ENCODE measurements at places on chromosomes 7 and 10.

GRCh38 chr10:3961082-3961481 lies 176.1 kb upstream of the KLF6 start:
- peak; percentile 38 for DNase-seq

- DNase-seq: no peak
These were observed 23.4 kb upstream of the GSAP start for GRCh38 chr7:77439572-77439971.

DNA sequence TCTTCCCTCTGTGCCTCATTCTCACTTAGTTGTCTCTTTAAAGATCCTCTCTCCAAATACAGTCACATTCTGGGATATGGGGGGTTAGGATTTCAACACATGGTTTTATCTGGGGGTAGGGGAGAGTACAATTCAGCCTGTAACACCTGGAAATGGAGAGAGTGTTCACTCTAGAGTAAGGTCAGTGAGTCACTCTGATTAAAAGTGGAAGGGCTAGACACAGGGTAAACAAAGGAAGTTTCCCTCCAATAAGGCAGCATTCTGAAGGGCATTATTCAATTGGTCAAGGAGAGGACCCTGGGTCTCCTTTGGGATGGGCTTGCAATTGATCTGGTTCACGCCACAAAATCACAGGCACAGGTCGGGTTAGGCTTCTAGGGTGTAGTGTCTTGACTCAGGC lies 232.8 kb upstream of the NPSR1 start:
- DNase-seq: no peak

DNA sequence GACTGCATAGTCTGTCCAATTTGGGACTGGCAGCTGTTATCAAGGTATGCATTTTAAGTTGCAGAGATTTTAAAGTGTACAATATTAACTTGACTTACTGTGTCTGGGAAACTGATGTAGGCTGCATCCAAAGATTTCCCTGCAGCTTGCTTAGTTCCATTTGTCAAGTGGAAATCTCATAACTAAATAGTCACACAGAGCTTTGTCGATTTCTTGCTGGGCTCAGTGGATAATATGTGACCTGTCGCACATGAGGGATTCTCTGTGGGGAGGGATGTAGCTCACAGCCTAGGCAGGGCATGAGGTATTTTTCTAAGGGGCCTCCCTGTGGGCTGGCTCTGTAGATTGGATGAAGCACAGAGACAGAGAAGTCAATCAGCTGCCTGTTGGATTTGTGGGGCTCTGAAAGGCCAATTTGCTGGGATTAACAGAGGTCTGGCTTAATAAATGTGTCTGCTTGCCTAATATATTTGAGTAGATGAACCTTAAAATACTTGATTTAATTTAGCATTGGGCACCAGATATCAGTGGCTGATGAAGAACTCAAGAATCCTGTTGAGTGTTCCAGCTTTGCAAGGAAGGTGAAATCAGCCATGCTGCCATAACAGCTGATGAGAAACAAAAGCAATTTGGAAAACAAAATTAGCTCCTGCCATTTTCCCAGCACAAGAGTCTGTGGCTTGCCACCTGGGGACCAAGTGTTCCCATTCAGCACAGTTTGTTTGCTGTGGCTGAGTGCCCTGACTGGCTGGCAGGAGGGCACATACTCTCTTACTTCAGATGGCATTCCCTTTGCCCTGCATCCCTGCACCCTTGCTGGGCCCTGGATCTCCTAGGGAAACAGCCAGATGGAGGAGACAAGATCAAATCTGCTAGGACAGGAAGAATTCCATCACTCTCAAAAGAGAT lies 598.5 kb downstream of the SORCS3 start:
- no peak for DNase-seq

DNA sequence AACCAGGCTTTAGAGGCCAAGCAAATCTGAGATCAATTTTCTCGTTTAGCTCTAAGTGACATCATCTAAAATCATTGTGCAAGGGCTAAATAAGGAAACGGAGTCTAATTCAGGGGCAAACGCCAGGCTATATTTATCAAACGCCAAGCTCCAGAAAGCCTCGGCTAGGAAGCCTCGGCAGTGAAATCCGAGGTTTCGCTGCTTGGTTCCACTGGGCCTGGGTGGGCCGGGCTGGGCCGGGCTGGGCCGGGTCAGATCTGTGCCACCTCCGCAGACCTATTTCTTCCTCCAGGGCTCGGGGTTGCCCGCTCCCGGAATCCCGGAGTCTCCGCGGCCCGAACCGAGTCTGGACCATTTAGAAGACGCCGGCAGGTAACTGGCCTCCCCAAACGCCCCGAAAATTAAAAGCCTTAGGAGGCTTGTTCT lies 459 bp upstream of the FEZF1 start:
- no peak for DNase-seq

DNA sequence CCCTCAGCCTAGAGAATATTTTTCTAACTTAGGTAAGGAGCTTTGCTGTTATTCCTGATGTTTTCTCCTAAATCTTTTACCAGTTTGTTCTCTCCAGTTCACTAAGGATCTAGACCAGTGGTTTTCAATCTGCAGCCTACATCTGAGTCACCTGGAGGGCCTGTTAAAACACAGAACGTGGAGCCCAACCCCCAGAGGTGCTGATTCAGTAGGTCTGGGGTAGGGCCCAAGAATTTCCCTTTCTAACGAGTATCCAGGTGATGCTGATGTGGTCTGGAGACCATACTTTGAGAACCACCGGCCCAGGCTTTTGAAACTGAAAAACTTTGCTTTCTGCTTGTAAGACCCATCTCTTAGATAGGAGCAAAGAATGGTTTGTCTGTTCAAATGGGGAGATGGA lies 51.2 kb upstream of the KMT2E start:
- no peak for DNase-seq

- DNase-seq: no peak
These were observed 109.6 kb downstream of the WNT2 start for GRCh38 chr7:117212969-117213877.

GRCh38 chr10:62805231-62806099 lies 945 bp downstream of the ADO start:
- no peak for DNase-seq

DNA sequence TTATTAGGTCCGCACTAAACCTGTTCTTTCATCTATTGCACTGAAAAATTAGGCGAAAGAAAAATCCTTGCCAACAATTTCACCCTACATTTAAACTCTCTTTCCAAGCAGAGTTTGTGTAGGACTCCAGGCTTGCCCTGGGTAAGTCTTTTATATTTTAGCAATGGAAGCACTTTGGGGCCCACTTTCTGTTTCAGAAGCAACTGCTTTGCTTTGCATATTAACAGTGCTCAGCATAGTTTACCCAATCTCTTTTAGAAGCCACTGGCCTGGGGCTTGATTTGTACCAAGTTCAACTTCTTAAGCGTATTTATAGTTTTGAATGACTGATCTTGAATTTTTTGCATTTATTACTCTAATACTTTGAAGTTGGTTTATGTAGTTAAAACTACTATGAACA lies 78.8 kb upstream of the MDFIC start:
- DNase-seq: no peak

DNA sequence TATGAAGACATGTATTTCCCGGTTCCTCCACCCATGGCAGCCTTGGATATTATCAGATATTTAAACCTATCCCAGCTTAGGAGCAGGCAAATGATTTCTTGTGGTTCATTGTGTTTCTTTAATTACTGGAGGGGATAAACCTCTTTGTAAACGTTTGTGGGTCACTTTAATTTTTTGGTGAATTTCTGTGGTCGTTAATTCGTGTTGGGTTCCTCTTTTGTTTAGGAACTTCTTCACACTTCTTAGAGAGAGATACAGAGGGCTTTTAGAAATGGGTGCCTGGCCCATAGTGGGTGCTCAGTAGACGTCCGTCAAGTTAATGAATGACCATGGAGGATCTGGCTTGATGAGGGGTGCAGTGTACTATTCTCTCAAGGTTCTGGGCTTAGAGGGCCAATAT lies 27.2 kb upstream of the NUB1 start:
- DNase-seq: no peak

DNA sequence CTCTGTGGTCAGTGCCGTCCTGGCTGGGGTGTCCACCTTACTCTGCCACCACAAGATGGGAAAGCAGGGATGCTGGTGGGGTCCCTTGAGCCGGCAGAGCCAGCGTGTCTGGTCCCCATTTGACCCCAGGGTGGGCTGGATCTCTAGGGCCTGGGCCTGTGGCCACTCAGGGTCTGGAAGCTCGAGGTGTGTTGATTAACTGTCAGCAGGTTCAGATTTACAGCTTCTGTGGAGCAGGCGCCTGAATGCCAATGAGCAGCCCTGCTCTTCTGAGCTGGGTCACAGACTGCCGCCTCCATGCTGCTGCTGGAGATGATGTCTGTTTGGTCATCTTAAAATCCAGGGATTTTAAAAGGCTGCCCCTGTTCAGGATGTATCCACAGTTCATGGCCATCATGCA lies 11.3 kb upstream of the DPYSL4 start:
- no peak for DNase-seq

DNA sequence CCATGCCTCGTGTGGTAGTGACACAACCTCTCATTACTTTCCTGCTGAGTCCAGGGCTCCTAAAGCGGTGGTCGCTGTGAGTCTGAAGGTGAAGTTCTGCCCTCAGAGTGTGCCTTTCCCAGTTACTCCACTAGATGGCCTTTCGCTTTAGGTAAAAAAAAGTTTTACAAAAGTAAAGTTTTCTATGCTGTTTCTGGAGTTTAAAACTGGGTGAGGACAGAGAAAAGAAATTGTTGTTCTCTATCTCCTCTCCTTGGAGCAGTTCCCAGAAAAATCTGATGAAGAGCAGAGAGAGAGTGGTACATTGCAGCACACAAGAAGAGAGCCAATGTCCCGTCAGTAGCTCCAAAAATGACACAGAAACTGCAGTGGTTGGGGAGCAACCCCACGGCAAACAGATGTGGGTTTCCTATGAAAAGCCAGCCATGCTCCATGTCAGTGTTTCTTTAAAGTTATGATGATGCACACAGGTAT lies 257.1 kb downstream of the GLI3 start:
- DNase-seq: no peak

GRCh38 chr10:44032216-44032615 lies 352.7 kb downstream of the CXCL12 start:
- no peak for DNase-seq

- no peak for DNase-seq
These were observed 45.9 kb downstream of the IL6 start for GRCh38 chr7:22772885-22773284.

DNA sequence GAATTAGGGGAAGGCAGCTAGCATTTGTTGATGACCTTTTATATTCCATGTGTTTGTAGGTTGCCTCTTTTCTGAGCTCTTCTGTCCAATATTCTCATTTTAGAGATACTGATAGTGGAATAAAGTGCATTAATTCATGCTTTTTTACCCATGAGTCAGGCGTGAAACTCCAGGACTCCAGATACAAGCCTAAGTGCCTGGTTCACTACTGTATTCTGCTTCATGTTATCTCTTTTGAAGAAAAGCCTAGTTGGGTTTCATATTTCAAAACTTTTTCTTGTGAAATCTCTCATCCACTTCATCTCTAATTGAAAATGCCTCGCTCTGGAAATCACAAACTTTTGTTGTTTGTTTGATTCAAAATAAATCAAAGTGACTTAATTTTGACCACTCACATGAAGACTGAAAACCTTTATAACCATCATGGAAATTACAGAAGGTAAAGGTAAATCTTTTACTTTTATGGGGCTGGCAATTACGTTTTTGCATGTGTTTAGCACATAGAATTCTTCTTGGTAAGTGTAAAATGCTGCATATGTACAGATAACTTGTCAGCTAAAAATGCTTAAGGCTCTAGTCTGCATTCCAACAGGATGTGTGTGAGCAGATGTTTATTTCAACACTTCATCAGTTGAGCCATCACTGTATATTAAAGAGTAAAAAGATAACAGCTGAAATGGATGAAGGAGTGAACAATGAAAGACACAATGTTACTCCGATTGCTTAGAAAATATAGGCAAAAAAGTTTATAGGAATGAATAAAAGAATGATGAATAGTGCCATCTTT lies 961.8 kb upstream of the CELF2 start:
- no peak for DNase-seq

DNA sequence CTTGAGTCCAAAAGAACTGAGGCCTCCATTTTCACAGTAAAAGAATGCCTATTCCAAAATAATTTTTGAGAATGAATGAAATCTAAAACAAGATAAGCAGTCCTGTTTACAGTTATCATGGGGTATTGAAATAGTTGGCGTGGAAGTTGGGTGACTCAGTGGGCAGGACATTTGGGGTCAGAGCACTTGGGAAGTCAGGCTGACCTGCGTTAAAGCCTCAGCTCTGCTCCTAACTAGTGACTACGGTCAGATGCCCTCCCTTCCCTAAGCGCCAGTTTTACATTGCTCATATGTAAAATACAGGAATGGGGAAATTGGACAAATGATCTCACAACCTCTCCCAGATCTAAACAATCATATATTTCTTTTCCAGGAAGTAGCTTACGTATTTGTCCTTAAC lies 2.3 kb upstream of the PAPSS2 start:
- no peak for DNase-seq

DNA sequence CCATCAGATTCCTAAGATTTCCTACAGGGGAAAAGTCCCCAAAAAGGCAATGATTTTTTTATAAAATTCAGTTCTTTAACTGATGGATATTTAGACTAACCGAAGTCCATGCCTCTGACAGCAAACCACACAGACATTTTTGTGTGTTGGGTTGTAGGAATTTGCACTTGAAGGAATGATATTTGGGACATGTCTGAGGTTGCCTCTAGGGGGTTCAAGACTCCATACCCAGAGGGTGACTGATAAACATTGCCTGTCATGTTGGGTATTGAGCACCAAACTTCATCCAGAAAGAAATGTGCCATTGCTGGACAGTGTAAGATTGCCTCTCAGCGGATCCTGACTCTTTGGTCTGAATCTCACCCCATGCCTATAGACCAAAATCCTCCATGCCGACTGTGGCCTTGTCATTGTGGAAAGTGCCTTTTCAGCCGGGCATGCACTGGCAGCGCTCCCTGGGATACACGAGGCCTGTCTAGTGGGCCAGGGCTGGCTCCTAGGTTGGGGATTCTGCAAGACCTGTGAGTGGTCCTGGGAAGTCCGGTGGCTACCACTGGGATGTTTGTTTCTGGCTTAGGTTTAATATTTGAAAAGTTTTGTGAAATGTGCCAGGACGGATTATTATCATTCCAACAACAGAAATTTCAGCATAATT lies 252.9 kb downstream of the WDR37 start:
- DNase-seq: no peak

DNA sequence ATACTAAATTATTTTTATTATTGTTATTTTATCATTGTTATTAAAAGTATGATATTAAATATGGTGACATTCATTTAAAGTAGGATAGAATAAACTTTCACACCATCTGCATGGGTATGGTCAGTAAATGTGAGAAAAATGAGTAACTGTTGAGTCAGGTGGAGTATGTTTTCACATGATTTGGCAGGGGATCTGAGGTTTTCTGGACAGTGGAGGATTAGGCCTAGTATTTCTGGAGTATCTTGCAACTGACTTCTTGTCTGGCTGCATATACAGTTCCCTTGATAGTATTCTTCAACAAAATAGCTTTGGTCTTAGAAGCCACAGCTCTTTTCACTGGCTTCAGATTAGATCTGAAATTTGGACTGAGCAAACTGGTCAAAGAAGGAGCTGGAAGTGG lies 54.5 kb downstream of the GBF1 start:
- DNase-seq: no peak

GRCh38 chr10:6721480-6721879 lies 141.4 kb upstream of the PRKCQ start:
- no peak for DNase-seq
